ENCODE measurements at places on chromosomes 1 and 21. TPM values are rescaled to one million over a fixed set of nuclear protein-coding genes. Genes with fewer than 3 reads are reported as not detected.

- no peak for DNase-seq
Observed at GRCh38 chr1:154541231-154541630, 17.2 kb downstream of the UBE2Q1 start.

Gene DPYD
- polyA plus RNA-seq, result 43.9 TPM

Gene ACTRT2
- polyA plus RNA-seq, result not detected

Gene SPOCD1
- polyA plus RNA-seq, result not detected

Gene BMP8A
- not detected for polyA plus RNA-seq

Gene CREB3L4
- polyA plus RNA-seq, result 5.3 TPM

DNA sequence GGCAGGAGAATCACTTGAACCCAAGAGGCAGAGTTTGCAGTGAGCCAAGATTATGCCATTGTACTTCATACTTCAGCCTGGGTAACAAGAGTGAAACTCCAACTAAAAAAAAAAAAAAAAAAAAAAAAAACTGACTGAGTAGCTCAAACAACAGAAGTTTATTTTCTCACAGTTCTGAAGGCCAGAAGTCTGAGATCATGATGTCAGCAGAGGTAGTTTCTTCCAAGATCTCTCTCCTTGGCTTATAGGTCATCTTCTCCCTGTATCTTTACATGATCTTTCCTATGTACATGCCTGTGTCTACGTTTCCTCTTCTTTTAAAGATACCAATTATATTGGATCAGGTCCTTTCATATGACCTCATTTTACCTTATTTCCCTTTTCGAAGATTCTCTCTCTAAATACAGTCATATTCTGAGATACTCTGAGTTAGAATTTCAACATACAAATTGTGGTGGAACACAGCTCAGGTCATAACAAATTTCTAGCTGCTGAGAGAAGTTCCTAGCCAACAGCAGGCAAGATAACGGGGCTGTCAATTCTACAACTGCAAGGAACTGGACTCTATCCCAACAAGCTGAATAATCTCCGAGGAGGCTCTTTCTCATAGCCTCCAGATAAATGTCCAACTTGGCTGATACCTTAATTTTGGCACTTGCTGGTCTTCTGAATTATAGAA is 187.7 kb upstream of the ADAMTS5 start:
- DNase-seq, result no peak

Gene EPHA8
- polyA plus RNA-seq, result not detected

Gene SRSF11
- 104 TPM for polyA plus RNA-seq

DNA sequence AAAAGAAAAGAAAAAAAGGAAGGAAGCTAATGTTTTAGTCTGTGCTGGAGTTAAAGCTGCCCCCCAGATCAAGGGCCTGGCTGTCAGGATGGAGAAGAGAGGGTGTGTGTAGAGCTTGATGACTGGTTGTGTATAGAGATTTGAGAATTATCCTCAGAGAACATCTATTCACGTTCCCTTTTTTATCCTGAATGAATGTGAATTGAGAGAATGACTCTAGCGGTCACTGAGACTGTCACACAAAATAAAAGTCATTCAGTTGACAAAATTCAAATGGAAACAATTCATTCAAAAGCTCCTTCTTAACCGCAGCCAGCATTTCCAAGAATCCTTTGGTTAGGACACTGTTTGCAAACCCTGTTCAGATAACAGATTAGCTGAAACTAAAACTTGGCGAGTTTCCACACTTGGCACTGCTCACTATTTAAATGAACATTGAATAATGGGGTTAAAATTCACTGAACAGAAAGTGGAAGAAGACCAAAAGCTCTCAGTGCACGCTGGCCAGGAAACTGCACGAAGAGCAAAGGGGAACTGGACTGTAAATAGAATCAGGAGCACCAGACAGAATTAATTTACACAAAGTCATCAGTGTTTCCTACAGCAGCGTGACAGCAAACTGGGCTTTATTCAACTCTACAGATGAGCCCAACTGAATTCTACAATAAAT is 13.6 kb upstream of the FAM89A start:
- DNase-seq, result no peak

GRCh38 chr1:159707472-159708260 is 6.7 kb downstream of the CRP start:
- no peak for DNase-seq

DNA sequence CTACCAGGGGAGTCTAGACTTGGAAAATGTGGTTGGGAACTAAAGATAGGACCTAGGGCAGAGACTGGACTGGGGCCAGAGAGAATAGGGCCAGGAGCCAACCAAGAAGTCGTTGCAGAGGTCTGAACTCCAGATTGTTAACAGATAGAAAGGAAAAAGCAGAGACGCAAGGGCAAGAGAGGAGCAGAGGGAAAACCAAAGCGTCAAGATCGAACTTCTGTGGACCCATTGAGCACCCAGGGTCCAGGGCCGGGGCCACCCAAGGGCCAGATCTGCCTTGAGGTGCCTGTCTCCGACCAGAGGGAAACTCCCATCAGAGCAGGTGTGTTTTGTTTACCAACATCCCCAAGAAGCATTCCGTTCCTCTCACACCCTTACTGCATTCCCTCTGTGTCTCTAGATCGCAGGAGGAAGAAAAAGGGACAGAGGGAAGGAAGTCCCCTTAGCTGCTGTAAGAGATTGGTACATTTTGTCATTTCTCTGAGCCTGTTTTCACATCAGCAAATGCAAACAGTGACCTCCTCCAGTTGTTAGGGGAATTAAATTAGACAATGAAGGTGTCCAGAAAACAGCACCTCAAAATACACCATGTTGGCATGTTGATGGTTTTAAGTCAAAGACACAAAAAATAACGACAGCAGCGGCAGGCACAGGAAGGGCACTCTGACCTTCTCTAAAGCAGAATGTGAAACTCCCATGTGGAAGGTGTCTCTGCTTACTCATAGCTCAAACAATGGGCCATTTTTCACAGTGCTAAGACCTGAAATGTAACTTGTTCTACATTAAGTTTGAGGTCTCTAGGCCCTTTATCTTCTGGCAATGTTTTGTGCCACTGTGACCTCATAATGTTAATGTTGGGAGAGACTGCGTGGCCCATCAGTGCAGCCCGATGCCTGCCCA is 105.8 kb upstream of the RAB4A start:
- DNase-seq, result no peak

DNA sequence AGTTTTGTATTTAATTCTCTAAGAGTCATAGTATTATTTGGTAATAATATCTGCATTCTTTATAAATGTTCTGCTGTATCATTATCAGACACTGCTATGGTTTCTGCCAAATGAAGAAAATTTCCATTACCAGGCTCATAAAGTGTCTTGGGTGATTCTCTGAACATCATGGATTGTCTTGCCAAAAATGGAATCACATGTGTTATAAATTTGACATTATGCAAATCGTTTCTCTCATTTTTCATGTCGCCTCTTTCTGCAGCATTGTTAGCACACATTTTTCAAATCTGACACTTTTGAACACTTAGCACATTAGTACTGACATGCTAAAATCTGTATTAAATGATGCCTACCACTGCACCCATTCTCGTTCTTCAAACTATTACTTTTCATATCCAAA is 74.2 kb upstream of the NEK7 start:
- no peak for DNase-seq

DNA sequence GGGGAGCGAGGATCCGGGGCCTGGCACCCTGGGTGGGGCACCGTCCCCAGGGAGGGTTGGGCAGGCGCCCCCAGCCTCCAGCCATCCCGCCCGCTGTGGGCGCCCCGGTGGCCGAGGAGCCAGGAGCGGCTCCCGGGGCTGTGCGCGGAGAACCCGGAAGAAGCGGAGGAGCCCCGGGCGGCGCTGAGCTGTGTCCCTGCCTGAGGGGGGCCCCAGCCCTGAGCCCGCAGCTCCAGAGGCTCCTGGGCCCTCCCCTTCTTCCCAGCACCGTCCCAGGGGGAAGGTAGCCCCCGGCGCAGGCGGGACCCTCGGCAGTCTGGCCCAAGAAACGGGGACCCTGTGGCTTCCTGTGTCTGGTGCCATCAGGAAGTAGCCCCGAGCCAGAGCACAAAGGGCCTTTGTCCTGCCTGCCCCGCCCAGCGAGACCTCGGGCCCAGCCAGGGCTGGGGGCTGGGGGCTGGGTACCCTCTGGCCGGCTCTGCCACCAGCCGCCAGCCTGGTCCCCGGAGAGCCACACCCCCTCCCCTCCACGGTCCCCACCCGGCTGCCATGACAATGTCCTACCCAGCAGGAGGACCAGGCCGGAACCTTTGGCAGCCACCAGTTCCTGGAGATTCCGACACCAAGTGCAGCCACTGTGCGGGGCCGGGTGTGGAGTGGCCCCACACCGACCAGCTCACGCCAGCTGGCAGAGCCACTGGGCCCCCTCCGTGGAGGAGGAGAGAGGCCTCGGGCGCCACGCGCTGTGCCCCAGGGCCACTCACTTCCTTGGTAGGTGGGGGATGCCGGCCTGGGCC is 15.6 kb upstream of the TTLL10 start:
- DNase-seq, result peak; percentile 50

- DNase-seq, result no peak
Observed at GRCh38 chr1:87178441-87178840, 150.2 kb upstream of the LMO4 start.

DNA sequence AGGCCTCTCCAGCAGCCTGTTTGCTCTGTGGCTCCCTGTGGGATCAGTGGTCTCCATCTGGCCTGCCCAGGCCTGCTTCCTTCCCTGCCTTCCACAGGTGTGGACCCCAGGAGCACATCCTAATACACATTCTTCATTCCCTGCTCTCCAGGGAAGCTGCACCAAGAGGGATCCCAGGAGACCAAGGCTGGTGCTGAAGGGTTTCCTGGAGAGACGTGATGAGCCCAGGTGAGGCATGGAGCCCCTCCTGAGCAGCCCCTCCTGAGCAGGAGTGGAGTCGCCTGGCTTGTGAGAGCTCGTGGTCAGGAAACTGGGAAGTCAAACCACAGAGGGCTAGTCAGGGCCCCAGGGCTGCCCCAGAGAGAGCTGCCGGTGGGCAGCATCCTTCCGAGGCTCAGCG is 561.4 kb downstream of the MATN1 start:
- DNase-seq, result no peak

Gene PLPPR4
- not detected for polyA plus RNA-seq

GRCh38 chr1:8902765-8903164 is 24.3 kb upstream of the ENO1 start:
- DNase-seq, result no peak

DNA sequence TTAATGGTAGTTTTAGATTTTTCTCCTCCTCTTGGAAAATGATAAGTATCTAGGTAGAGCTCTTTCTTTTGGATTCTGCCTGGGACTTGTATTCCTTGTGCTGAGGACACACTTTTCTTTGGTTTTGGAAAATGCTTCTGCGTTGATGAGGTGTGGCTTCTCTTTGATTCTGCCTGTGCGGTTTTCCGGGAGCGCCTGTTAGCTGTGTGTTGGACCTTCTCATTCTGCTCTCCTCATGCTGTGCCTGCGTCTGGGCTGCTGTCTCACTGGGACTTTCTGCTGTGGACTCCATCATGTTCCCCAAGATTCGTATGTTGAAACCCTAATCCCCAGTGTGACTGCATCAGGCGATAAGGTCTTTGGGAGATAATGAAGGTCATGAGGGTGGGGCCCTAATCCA is 21.0 kb downstream of the C1orf174 start:
- no peak for DNase-seq

GRCh38 chr1:116312681-116313069 is 60.4 kb upstream of the ATP1A1 start:
- DNase-seq, result no peak

DNA sequence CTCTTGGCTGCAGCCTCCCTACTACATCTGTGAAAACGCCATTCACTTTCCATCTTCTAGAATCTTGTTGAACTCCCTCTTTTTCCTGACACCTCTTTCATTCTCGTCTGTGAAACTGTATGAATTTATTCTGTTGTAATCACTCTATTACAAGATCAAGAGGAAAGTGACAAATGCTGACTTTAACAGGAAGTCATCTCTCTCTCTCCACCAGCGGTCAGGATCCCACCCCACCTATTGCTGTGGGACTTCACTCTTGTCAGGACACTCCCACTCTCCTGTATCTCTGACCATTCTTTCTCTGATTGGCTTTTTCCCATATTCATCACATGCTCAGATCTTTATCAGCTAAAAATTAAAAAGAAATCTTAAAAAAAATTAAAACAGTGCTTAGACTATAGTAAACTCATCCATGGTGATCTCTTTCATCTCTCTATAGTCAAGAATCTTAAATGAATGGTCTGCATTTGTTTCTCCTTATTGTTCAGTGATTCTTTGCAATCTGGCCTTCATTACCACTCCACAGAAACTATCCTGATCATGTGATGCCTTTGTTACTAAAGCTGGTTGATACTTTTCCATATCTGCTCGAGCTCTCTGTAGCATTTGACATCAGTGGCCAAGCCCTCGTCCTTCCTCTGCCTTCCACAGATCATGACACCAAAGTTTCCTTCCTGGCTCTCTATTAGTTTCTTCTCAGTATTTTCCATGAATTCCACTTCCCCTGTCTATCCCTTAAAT is 113.6 kb downstream of the UCHL5 start:
- no peak for DNase-seq

DNA sequence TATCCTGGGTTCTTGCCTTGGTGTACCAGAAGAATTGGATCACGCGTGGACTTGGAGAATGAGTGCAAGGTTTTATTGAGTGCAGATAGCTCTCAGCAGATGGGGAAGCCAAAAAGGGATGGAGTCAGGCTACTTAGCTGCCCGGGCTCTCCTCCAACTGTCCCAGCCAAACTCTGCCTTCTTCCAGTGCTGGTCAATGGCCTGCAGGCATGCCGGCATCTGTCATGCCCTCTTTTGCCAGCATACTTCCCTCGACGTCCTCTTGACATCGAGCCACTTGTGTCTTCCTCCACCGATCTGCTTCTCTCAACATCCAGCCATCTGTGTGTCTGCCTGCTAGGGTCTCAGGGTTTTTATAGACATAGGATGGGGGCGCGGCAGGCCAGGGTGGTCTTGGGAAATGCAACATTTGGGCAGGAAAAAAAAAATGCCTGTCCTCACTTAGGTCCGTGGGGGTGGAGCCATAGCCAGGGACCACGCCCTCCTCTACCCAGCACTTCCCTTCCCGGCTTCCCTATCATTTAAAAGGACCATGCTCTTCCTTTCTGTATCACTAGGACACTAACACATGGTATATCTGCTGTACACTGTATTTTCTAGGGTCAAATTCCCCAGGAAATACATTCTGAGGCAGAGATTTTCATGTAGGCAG is 47.0 kb upstream of the BCAR3 start:
- DNase-seq, result no peak

DNA sequence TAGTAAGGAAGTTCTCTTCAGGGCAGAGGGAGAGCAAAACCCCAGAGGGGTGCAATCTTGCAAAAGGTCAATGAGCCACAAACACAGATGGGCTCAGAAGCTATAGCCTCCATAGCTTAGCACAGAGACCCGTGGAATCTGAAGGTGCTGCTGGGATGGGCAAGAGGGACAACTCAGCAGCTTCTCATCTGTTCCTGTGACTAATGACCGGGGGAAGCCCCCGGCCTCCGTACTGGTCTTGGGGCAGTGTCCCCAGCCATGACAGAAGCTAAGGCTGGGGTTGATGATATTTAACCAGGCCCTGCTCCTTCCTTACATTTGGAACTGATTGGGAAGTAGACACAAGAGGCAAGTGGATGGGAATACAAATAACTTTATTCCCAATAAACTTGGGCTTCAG is 19.1 kb downstream of the EXOC8 start:
- DNase-seq, result no peak

Gene KRTAP12-2
- not detected for polyA plus RNA-seq

DNA sequence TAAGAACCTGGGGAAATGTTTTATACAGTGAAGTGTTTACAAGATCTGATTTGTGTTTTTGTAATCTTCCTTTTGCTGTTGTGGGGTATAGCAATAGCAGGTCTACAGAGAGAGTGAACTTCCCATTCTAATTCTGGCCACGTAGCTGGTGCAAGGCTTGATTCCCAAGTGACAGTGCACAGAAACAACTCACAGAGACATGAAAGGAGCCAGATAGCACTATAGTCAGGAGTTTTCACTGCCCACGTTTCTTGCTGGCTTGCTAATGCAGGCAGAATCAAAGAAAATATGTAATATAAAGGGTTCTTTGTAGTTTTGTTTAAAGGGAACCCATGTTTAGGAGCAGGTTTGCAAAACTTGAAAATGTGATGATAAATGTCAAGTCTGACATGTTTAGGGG is 170.9 kb upstream of the IVNS1ABP start:
- DNase-seq, result no peak

All from CD8-positive, alpha-beta memory T cell (primary cell).